Stimulated activated CD4-positive, alpha-beta T cell treated with anti-CD3 and anti-CD28 coated beads, TNF-alpha, amount 100 ng/mL, for 4 hours (primary cell): ENCODE measurements at places on chromosomes 12 and 14.

DNA sequence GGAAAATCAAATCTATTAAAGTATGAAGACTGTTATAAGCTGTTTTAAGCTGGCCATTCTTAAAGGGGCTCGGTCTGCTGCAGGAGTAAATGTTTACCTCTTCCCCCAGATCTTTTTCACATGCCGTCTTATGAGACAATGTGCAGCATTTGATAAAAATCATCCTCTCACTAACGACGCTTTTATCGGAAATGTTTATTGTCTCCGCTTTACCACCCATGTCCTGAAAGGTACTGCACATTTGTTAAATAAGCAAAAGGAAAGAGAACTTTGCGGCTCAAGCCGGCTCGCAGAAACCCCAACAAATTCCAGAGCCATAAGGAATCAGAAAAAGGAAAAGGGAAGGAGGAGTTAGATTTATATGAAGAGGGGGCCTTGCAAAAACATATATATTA lies 137.8 kb downstream of the HMGA2 start:
- no peak for DNase-seq

GRCh38 chr12:38887770-38888169 lies 17.6 kb downstream of the CPNE8 start:
- no peak for DNase-seq

- no peak for DNase-seq
Observed at GRCh38 chr14:101217080-101217463, 313.6 kb upstream of the RTL1 start.

GRCh38 chr12:117060246-117060928 lies 38.8 kb downstream of the TESC start:
- DNase-seq, result no peak

- DNase-seq, result no peak
Observed at GRCh38 chr14:64990296-64990695, 3.6 kb downstream of the FNTB start.

GRCh38 chr14:35261774-35262173 lies 30.4 kb upstream of the PSMA6 start:
- no peak for DNase-seq

DNA sequence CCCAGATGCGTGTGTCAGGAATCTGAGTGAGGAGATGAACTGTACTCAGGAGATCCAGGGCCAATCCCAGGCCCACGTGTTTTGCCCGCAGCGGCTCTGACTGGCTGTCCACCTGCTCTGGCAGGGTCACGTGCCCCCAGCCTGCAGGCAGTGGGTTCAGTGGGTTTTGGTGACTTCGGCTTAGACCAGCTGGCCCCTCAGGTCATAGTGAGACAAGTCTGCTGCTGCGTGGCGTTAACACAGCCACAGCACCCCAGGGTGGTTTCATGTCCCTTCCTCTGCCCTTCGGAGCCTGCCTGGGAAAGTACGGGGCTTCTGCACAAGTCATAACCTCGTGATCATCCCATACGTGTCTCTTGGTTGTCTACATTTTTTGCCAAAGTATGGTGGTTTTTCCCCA lies 2.6 kb downstream of the FBRSL1 start:
- DNase-seq, result no peak

- DNase-seq, result no peak
Observed at GRCh38 chr12:28583701-28584261, 393.5 kb downstream of the CCDC91 start.

DNA sequence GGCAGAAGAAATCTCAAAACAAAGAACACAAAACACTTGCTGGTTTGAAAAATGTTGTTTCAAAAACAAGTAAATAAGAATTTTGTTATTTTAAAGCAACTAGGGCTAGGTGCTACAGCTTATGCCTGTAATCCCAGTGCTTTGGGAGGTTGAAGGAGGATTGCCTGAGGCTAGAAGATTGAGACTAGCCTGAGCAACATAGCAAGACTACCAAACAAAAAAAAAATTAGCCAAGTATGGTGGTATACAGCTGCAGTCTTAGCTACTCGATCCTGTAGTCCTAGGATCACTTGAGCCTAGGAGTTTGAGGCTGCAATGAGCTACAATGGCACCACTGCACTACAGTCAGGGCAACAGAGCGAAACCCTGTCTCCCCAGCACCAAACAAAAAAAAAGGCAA lies 32.6 kb upstream of the MTERF2 start:
- no peak for DNase-seq

- no peak for DNase-seq
Observed at GRCh38 chr14:33848706-33849454, 102.0 kb downstream of the EGLN3 start.

GRCh38 chr14:58769011-58769643 lies 131.4 kb downstream of the DACT1 start:
- no peak for DNase-seq

DNA sequence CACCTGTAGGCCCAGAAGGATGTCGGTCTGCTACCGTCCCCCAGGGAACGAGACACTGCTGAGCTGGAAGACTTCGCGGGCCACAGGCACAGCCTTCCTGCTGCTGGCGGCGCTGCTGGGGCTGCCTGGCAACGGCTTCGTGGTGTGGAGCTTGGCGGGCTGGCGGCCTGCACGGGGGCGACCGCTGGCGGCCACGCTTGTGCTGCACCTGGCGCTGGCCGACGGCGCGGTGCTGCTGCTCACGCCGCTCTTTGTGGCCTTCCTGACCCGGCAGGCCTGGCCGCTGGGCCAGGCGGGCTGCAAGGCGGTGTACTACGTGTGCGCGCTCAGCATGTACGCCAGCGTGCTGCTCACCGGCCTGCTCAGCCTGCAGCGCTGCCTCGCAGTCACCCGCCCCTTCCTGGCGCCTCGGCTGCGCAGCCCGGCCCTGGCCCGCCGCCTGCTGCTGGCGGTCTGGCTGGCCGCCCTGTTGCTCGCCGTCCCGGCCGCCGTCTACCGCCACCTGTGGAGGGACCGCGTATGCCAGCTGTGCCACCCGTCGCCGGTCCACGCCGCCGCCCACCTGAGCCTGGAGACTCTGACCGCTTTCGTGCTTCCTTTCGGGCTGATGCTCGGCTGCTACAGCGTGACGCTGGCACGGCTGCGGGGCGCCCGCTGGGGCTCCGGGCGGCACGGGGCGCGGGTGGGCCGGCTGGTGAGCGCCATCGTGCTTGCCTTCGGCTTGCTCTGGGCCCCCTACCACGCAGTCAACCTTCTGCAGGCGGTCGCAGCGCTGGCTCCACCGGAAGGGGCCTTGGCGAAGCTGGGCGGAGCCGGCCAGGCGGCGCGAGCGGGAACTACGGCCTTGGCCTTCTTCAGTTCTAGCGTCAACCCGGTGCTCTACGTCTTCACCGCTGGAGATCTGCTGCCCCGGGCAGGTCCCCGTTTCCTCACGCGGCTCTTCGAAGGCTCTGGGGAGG lies at the start of gene LTB4R:
Gene LTB4R (plus strand): TSS at position 857 of the 959 bp plus-strand sequence. CDS start 4,150 bp downstream, outside the sequence.
- DNase-seq, result peak; percentile 37

DNA sequence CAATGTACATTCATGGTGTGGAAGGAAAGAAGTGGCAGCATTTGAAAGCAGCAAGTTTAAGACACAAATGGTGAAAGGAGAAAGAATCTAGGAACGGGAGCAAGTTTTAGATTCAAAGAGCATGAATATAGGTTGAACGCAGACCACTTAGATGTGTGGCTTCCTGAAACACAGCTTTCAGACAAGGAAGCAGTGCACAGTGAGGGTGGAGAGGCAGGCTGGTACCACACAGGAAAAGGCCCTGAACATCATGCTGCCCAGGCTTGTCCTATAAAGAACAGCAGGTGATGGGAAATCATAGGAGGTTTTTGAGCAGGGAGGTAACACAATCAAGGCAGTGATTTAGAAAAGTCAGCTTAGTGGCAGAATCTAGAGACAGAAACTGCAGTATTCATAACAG lies 35.6 kb downstream of the GNS start:
- DNase-seq, result no peak

GRCh38 chr12:22684140-22685118 lies 59.5 kb downstream of the ETNK1 start:
- no peak for DNase-seq

GRCh38 chr14:54976316-54976715 lies 50.6 kb downstream of the WDHD1 start:
- DNase-seq, result no peak

DNA sequence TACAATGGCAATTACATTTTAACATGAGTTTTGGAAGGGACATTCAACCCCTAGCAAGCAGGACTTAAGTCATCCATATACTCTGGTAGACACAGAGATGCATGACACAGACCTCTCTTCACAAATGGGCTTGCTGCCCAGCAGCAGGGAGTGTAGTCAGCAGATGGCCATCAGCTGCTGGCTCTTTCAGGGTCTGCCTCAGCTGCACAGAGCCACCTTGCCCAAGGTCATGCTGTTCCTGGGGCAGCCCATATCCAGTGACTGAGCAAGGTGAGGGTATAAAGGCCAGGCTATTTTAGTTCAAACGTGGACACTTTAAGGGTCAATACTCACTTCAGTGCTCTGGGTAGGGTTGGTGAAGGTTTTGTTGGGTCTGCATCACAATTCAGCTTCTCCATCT lies 58.3 kb upstream of the JDP2 start:
- DNase-seq, result no peak

GRCh38 chr12:98701166-98701565 lies 56.1 kb downstream of the APAF1 start:
- DNase-seq, result no peak

DNA sequence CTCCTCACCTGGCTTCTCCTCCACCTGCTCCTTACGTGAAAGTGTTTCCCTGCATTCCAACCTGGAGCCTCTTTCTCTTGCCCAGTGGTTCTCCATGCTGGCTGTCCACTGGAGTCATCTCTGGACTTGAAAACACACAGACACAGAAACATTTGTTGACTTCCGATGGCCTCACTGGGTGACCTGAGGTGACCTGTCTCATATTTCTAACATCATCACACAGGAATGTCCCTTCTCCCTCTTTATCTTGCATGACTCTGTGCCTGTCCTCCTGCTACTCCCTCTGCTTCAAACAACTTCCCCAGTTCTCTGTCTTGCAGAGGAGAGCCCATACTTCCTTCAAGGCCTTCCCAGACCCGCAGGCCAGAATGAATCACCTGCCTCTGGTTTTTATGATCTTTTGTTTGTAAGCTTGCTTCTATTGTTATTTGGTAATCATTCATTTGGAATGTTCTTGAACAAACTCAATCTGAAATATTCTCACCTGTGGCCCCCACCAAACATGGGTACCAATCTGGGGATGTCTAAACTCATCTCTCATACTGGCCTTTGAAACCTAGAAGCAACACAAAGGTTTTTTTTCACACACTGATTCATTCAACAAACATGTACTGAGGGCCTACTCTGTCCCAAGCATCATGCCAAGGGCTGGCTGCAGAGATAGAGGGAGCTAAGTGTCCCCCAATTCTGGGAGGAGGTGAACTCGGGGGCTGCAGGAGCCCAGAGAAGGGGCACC lies 9.7 kb upstream of the RIN3 start:
- DNase-seq, result no peak

- DNase-seq, result no peak
Observed at GRCh38 chr14:67571991-67572323, 28.1 kb downstream of the PIGH start.

DNA sequence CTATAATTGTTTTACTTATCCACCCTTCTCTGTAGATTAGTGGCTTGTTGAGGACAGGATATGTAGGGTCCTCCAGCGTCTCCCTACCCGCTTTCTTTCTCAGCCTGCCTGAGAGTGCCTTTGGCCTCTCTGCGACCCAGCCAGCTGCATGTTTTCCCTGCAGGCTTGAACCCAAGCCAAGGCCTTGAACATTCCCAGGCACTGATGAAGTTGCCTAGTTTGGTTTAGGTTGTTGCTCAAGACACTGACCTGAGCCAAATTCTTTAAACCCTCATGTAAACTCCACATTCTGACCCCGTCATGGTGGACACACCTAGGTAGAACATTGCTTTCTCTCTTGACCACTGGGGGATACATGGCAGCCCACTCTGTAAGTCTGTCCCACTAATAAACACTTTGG lies 33.4 kb upstream of the TXNRD1 start:
- no peak for DNase-seq

GRCh38 chr12:121439715-121440114 lies 39.8 kb downstream of the RNF34 start:
- no peak for DNase-seq

DNA sequence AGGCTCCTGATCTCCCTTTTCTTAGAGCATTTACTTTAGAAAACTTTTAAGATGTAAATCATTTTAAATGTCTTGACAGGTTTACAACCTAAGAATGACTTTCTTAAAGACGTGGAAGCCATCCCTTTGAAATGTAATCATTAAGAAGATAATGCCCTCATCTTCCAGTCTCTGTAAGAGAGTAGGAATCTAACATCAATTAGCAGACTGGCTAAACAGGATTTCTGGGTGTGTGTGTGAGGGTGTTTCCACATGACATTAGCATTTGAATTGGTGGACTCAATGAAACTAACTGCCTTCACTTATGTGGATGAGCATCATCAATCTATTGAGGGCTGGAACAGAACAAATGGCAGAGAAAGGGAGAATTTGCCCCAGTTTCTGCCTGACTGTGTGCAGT lies 329.5 kb downstream of the RPL10L start:
- DNase-seq, result no peak

DNA sequence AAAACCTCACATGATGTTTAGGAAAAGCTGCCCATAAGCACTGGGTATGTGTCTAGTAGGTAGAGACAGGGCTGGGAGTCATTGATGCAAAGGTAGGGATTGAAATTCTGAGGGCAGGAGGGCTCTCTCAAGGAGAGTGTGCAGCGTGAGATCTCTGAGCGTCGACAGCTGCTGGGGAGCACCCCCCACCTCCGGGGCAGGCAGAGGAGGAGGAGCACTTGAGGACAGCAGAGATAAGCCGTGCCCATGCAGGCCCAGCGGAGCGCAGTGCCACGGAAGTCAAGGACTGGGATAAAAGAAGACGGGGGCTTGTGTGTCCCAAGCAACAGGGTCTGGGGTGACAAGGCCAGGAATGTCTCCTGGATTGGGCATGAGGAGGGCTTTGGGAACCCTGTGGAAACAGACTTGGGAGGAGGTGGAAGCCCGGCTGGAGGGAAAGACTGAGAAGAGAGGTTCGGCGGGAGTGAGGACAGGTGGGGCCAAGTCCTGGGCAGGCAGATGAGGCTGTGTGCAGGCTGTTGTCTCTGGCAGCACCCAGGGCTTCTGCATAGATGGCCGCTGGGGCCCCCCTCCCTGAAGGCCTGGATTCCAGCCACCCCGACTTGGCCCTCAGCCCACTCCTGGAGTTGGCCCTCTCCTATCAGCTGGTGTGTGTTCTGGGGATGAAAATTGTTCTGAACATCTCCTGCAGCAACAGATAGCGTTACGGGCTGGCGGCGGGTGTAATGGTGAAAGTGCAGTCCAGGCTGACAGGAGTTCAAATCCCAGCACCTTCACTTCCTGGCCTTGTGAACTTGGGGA lies 1.9 kb downstream of the CACNA2D4 start:
- no peak for DNase-seq
